Posterior cingulate gyrus (tissue), 11 donors: ENCODE measurements at places on chromosomes 12 and 14.

DNA sequence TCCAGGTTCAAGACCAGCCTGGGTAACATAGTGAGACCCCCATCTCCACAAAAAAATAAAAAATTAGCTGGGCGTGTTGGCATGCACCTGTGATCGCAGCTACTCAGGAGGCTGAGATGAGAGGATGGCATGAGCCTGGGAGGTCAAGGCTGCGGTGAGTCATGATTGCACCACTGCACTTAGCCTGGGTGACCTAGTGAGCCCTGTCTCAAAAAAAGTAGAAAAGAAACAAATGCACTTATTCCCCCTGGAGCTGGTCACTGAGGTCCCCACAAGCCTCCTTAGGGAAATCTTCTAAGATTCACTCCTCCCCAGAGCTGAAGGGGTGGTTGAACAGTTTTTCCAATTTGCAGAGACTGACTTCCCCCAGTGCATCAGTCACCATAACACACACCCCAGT, 1.6 kb downstream of the CD9 start:
- no peak for DNase-seq

DNA sequence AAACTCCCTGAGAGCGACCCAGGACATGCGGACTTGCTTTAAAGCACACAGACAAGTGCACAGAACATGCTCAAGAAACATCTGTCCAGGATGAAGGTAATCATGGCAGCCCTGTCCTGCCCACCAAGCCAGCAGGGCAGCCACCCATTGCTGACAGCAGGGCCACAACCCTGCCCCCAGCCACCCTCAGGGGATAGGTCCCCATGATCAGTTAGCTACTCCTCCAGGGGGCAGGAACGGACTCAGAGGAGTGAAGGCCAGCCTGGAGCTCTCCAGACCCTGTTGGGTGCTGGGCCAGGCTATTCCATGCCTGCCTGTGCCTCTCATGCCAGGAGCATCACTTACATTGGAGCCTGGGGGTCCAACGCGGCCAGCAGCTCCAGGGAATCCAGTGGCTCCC, 15.8 kb downstream of the TMEM106C start:
- no peak for DNase-seq

DNA sequence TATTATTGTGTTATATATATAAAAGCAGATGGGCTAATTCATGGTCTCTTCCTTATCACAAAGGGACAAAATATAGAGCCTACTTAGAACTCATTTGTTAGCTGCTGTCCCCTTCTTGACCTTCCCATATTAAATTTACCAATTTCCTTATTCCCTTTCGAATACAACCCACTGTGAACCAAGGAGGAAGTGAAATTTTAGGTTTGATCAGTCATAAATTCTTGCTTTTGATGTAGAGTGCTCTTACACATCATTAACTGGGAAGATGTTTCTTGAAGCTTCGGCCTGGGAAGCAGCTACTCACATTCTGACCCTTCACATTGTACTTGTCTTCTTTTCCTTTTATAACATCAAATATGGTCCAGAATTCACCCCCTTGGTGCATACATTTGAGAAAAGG, 579.0 kb downstream of the LRFN5 start:
- no peak for DNase-seq

GRCh38 chr12:85644508-85644907, 191.7 kb downstream of the RASSF9 start:
- DNase-seq, result no peak

- no peak for DNase-seq
These were observed 52.8 kb upstream of the SRSF5 start for GRCh38 chr14:69713993-69714679.

DNA sequence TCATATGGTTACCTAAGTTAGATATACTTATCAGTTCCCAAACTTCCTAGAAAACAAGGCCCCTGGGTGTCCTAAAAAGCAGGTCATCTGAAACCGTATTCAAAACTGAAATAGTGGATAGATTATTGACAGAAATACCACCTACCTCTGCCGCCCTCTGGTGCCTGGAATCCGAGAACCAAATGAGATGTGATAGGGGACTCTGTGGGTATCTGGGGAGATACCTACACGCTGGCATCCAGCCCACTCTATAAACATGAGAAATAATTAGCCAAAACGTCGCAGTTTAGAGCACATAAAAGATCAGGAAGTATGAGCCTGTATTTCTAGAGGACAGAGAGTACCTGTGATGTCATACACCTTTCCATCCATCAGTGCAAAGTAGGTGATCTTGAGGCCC, 4.4 kb downstream of the ORMDL2 start:
- no peak for DNase-seq

GRCh38 chr12:15230751-15231150, 9.5 kb upstream of the RERG start:
- no peak for DNase-seq

- DNase-seq, result no peak
These were observed 435.8 kb downstream of the NRXN3 start for GRCh38 chr14:78605897-78606500.

GRCh38 chr12:123289911-123290310, 18.3 kb upstream of the CDK2AP1 start:
- DNase-seq, result no peak

DNA sequence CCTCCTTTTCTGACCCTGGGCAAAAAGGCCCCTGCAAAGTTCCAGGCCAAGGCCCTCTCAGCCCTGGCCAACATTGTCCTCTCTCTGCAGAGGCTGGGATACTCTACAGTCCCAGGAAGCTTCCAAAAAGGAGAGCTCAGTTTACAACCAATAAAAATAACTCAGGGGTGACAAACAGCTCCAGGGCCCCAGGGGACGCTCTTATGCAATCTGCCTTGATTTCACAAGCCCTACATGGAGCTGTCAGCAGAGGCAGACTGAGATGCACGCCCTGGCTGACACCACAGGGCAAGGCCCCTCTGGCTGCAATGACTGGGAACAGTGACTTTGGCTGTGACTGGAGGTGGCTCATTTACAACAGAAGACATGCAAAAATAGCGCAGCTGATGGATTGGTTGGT, 129.0 kb upstream of the MED13L start:
- DNase-seq, result no peak

- DNase-seq, result peak; percentile 37
These were observed 966.9 kb upstream of the TMEM132C start for GRCh38 chr12:127300075-127300474.

DNA sequence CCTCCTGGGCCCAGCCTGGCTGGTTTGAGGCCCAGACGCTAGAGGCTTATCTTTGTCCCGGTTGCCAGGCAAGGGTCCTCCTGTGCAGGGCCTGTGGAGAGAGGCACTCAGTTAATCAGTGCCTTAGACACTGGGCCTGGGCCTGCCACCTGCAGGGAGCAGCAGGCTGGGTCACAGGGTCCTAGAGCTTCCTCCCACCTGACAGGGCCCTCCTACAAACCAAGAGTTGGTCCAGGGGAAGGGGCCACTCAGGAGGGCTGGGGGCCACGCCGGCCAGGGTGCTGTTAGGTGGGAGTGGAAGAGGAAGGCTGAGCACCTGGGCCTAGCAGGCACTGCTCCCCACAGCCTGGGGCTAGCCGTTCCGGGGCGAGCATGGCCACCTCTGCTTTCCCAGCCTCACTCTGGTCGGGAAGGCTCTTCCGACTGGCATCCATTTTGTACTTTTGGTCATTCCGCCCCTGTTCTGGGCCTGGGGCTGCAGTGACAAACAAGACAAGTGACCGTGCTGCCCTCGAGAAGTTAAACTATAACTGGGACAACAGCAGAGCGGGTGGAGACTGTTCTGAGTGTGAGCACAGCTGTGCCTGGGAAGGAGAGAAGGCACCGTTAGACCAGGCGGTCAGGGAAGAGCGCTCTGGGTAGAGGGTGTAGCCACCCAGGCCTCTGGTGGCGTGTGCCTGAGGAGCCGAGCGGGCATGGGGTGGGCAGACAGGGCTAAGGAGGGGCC, 27.2 kb downstream of the FBRSL1 start:
- DNase-seq, result no peak

- DNase-seq, result no peak
These were observed 2.2 kb upstream of the C1S start for GRCh38 chr12:7058163-7058845.

- no peak for DNase-seq
These were observed 394.5 kb upstream of the ATP2B1 start for GRCh38 chr12:90102957-90103652.

- DNase-seq, result no peak
These were observed 359.8 kb downstream of the PCNX1 start for GRCh38 chr14:71267007-71267513.

DNA sequence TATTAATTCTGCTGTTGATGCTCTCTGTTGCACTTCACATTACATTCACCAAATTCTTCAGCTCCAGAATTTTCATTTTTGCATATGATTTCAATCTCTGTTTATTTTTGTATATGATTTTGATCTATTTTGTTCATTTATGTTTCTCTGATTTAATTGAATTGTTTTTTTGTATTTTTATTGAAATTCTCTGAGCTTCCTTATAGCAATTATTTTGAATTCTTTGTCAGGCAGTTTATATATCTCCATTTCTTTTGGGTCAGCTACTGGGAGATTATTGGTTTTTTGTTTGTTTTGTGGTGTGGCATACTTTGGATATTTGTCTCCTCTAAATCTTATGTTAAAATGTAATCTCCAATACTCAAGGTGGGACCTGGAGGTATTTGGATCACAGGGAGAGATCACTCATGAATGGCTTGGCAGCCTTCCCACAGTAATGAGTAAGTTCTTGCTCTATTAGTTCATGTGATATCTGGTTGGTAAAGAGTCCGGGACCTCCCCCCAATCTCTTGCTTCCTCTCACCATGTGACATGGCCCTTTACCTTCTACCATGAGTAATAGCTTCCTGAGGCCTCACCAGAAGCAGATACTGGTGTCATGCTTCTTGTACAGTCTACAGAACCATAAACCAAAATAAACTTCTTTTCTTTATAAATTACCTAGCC, 8.7 kb upstream of the TCL1A start:
- no peak for DNase-seq

DNA sequence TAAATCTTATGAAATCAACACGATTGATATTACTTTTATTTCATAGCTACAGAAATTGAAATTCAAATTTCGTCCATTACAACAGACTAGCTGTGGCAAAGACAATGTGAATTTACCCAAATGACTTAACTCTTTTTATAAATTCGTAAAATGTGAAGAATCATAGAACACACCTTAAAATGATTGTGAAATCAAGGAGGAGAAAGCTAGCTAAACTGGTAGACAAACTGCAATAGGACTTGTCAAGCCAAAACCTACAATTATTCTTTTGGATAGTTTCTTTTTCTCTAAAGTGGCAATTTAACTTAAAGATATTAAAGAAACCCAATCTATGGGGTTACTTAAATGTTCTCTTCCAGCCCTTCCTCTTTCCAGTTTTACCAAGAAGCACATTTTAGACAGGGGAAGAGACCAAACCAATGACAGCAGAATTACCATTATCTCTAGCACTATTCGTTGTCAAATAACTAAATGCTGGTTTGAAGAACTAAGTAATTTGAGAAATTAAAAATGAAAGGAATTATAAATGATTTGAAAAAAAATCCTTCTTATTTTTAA, 807 bp upstream of the SLC16A7 start:
- DNase-seq, result no peak

- DNase-seq, result no peak
These were observed 28.6 kb downstream of the CORO1C start for GRCh38 chr12:108702595-108703320.

DNA sequence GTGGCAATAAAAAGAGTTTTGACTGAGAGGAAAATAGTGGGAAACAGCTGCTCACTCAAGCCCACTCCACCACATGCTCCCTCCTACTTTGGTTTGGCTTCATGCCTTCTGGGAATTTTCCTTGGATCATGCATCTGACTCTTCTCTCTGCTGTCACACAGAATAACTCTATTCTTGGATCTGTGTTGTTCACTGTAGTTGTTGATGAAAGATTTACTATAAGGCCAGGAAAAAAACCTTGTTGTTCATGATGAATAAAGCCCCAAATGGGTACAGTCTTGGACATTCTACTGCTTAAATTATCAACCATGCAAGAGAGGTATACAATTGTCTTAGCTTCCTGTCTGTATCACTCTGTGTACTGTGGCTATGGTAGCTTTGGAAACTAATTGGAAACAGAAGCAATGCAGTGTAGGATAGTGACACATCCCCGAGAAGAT, 70.5 kb downstream of the TMX1 start:
- no peak for DNase-seq

DNA sequence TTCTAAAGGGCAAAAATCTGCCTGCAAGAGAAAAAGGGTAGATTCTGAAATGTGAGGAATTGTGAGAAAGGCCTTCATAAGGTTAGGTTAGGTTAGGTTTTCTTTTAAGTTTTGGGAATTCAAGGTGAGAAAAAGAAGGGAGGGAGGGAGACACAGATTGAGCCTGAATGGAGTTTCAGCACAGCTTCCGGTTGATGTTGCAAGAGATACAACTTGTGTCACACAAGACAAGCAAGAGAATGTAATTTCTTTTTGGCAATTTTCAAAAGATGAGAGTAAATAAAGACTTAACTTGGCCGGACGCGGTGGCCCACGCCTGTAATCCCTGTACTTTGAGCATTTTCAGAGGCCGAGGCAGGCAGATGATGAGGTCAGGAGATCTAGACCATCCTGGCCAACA, 63.8 kb downstream of the CPSF2 start:
- DNase-seq, result no peak

GRCh38 chr12:88298761-88299242, 156.7 kb downstream of the TMTC3 start:
- no peak for DNase-seq

DNA sequence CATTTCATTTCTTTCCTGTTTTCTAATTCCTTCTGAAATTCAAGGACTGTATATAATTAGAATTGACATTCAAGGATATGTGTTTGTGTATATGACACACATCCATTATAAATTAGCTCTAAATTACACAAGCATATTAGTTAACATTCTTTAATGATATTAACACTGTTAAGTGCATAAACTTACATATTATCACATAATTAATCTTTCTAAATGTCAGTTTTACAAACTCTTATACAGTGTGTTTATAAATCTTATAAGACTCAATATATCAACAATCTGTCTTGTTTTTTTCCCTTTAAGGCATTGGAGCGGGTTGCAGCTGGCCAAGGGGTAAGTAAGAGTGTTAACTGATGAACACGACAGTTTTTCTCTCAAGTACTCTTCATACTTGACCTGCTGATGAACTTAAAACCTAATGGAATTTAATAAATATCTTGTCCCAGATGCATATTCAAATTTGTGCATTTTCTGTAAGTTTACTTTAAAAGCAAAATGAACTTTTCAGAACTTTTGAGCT, 76.1 kb downstream of the METTL25 start:
- no peak for DNase-seq

DNA sequence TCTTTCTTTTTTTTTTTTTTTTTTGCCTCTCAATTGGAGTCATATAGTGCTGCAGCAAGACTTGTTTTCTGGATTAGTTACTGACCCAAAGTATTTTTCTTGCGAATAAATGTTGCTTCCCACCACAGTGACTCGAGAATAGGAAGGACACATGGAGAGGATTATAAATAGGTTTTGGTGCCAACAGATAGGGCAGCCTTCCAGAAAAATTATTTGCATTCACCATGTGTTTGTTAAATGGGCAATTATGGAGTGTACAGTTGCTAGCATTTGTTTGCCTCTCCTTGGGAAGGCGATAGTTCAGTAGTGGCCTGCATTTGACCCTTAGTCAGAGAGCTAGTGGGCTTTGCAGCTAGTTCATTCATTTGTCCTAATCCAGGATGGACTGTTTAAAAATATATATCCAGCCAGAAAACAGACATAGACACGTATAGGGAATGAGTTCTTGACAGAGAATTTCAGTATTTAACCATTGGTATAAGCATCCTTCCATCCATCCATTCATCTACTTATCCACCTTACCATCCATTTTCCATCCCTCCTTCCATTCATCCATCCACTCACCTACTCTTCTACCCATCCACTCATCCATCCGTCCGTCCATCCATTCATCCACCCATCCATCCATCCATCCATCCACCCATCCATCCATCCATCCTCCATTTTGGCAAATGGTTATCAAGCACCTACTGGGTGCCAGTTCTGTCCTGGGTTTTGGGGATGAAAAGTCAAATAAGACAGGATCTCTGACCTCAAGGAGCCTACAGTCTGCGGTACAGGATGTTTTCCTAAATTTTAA, 67.5 kb downstream of the CHST11 start:
- no peak for DNase-seq
